Prostate gland (tissue), 2 donors: ENCODE measurements at places on chromosomes 1 and 21. TPM values are rescaled to one million over a fixed set of nuclear protein-coding genes. Genes with fewer than 3 reads are reported as not detected.

Gene MROH9
- not detected for total RNA-seq

Gene OR2T11
- not detected for total RNA-seq

Gene KCNE2
- not detected for total RNA-seq

Gene LRRC71
- total RNA-seq: 3.7 TPM

Gene CLCA4
- 1.4 TPM for total RNA-seq

- no peak for DNase-seq
Observed at GRCh38 chr1:106268070-106268469, 788.4 kb upstream of the PRMT6 start.

DNA sequence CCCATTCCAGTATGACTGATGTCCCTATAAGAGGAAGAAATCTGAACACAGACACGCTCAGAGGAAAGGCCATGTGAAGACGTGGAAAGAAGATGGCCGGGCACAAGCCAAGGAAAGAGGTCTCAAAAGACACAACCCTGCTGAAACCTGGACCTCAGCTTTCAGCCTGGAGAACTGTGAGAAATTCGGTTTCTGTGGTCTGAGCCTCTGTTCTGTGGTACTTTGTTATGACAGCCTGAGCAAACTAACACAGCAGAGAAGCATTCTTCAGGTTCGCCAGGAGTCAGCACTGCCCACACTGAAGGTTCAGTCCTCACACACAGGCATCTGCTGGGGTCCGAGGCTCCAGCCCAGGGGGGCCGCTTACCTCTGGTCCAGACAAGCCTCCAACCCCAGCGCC lies 37.7 kb downstream of the SEC16B start:
- DNase-seq: no peak

GRCh38 chr1:199616947-199617346 lies 410.6 kb upstream of the NR5A2 start:
- DNase-seq: no peak

DNA sequence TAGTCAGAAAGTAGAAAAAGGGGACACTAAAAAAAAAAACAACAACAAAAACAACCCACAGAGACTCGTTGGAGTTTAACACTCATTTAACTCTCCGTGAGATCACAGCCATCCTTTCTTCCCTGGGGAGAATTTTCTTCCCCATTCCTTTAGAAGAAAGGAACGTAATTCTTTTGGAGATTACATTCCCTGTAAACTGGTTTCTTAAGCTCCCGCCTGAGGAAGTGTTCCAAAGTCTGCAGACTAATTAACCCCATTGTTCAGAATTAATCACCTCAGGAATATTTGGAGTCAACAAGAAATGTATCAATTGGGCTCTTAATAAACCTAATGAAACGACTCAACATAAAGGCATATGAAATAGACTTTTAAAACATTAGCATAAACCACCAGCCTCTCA lies 228.2 kb upstream of the CSF3R start:
- DNase-seq: no peak

GRCh38 chr1:41490911-41491310 lies 6.4 kb upstream of the EDN2 start:
- no peak for DNase-seq

DNA sequence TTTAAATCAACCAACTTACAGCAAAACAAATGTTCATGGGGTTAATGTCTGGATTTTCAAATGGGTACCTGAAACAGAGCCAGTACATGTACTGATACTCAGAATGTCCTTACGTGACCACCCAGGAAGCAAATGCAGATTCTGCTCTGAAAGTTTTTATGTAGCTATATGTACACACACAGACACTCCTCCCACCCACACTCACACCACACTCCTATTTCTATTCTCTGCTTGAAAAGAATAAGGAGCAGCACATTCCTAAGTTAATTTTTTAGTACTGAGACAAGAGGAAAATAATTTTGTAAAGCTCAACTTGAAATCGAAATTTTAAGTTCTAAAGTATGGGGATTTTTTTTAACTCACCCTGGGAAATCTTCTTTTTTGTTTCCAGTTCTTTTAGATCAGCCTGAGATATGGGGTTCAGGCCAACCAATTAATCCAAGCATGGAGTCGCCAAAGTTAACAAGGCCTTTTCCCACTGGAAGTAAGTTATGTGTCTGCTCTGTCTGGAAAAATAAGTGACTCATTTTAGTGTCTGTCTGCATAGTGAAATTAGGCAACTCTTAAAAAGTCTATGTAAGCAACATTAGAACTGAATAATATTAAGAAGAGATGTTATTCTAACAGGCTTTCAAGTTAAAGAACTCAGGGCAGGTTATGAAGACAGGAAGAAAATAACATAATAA lies 75.5 kb upstream of the DYNLT5 start:
- DNase-seq: no peak

GRCh38 chr1:186183970-186184628 lies 191.0 kb downstream of the TPR start:
- DNase-seq: no peak

GRCh38 chr1:203273869-203274602 lies 31.3 kb upstream of the BTG2 start:
- DNase-seq: no peak

GRCh38 chr1:201298396-201299381 lies 15.4 kb downstream of the PKP1 start:
- DNase-seq: no peak
